Muscle of leg (tissue), 16 donors: ENCODE measurements at places on chromosomes 1 and 21. TPM values are rescaled to one million over a fixed set of nuclear protein-coding genes. Genes with fewer than 3 reads are reported as not detected.

Gene LCA5L
- 0.84 TPM for total RNA-seq

Gene VSIG8
- not detected for total RNA-seq

Gene LRRC53
- not detected for total RNA-seq

GRCh38 chr1:59198564-59198963, 98.3 kb upstream of the FGGY start:
- DNase-seq, result no peak
